ENCODE measurements at places on chromosomes 1 and 21.
A peak's percentile ranks its signal among the peaks of the same experiment; 100 is the strongest.

- DNase-seq, result no peak
These were observed at the start of gene NID1 for GRCh38 chr1:236064674-236065508. NID1 (minus strand) TSS chr1:236065090; CDS start chr1:236065079, 11 bp downstream.

DNA sequence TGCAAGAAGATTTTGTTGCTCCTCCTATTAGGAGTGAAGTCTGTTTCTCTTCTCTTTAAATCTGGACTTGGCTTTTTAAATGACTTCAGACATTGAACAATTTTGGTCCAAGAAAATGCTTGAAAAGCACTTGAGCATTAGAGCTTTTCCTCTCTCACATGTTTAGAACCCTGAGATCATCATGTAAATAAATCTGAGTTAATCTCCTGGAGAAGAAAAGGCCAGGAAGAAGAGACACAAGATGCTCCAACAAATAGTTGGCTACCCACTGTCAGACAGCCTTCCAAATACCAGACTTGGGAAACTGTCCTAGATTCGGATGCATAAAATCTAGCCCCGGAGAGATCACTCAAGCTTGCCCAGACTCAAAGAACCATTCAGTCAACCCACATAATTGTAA is 1353.1 kb upstream of the ADGRL4 start:
- DNase-seq, result no peak

DNA sequence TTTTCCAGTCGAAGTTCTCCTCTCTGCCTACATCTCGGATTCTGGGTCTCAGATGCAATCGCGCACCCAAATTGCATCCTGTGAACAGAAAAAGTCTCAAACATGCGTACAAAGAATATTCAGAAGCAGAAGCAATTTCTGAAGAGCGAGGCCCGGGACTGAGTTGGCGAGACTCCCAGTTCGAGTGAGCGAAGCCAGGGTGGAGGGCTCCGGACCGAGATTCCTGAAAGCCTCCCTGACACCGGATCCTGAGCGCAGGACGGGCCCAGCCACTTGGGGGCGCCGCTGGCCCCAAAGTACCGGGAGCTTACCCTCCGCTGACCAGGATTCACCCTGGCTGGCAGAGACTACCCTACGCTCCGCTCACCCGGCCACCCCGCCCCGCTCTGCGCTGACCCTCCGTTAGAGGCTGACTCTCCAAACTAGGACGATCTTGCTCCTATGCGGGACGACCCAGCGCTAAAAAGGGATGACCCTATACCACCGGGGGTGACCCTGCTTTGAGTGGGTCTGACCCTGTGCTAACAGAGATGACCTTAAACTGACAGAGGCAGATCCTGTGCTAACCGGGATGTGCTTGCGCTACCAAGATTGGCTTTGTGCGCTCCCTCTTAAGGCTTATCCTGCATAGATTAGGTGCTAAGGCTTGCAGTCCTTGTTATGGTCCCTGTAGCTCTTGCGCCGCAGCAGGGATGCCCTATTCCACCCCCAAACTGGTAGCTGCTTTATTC is 12.1 kb downstream of the FOXD2 start:
- no peak for DNase-seq

GRCh38 chr21:25039461-25040380 is 567.6 kb downstream of the MRPL39 start:
- DNase-seq, result no peak

- DNase-seq, result peak; percentile 19
These were observed 27.2 kb downstream of the XCL1 start for GRCh38 chr1:168603501-168604110.

- DNase-seq, result no peak
These were observed 24.4 kb upstream of the WDR26 start for GRCh38 chr1:224458996-224459395.

GRCh38 chr1:183291216-183291762 is 105.2 kb downstream of the LAMC2 start:
- no peak for DNase-seq

All from stimulated activated CD8-positive, alpha-beta memory T cell treated with anti-CD3 and anti-CD28 coated beads, Interleukin-7, amount 100 ng/mL, for 48 hours (primary cell).